ENCODE measurements at places on chromosomes 5 and 9.

DNA sequence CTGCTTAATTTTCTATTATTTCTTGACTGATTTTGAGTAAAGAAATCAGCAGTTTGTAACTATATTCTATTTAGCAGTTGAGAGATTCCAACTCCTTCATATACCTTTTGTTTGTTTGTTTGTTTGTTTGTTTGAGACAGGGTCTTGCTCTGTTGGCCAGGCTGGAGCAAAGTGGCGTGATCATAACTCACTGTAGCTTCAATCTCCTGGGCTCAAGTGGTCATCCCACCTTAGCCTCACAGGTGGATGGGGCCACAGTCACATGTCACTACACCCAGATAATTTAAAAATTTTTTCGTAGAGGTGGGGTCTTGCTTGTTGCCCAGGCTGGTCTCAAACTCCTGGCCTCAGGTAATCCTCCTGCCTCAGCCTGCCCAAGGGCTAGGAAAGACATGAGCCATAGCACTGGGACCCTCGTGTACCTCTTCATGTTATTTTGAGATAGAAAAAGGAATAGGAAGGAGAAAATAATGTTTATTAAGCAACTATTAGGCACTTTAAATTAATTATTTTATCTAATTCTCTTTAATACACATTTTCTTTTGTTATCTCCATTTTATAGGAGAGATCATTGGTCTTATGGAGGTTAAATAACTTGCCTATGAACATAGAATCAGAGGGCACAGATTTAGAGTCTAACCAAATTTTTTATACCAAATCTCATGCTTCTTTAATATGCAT is 133.0 kb downstream of the ZNF608 start:
- DNase-seq = no peak

DNA sequence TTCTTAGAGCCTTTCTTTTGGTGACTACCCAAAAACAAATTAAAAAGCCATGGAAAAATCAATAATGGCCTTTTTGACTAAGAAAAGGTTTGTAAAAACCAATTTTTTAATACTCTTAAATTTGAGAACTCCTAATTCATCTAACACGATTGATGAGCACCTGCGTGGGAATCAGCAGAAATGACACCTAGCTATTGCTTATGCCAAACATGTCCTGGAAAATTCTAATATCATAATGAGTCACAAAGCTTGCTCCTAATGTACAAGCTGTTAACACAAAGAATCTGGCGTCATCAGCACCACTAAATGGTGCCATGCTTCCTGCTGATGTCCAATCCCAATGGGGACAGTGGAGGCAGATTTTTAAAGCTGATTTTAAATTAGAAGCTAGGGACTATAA is 146.2 kb upstream of the LRRTM2 start:
- no peak for DNase-seq

DNA sequence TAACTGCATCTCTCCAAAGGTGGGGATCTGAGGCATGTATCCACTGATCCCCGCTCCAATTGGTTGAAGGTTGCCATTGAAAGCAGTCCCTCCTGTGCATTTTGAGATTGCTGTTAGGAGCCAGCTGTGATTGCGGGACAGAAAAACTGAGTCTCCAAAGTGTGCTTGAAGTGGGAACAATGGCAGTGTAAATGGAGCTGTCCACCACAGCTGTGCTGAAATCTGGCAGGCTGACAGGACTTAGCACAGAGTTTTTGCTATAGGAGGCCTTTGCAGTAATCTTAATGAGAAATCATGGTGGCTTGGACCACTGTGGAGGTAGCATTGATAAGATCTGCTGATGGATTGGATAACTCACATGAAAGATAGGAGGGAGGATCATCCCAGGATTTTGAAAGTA is 3.3 kb downstream of the RNF20 start:
- no peak for DNase-seq

GRCh38 chr5:116864157-116864837 is 289.7 kb upstream of the SEMA6A start:
- no peak for DNase-seq

GRCh38 chr9:73059247-73059646 is 92.4 kb upstream of the ANXA1 start:
- no peak for DNase-seq

GRCh38 chr9:105968811-105969466 is 274.6 kb downstream of the TMEM38B start:
- no peak for DNase-seq

DNA sequence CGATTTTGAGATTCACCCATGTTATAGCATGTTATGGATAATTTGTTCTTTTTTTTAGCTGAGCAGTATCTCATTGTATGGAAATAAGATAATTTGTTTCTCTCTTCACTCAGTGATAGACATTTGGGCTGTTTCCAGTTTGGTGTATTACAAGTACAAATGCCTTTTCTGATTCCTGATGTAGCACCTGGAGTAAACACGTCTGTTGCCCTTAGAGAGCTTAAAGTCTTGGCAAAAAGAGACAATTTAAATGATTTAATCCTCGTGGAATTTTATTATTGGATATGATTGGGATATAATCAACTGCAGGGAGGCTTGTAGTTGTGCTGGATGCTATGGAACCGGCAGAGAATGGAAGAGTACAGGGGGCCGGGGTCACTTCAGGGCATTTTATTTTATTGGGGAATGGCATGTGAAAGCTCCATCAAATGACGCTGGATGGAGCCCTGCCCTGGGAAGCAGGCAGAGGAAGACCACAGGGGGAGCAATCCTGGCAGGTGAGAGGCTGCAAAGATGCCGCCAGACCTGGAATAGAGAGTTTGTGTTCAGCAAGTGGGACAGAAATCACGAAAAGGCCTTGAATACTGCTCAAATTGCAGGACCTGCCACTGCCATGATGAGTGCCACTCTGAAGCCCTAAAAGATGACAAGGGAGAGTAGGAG is 31.0 kb upstream of the TGFBI start:
- no peak for DNase-seq

GRCh38 chr5:137286025-137286610 is 213.0 kb downstream of the SPOCK1 start:
- no peak for DNase-seq

- no peak for DNase-seq
Observed at GRCh38 chr9:131992906-131993657, 86.6 kb downstream of the MED27 start.
